ENCODE measurements at places on chromosomes 12 and 14.
A peak's percentile ranks its signal among the peaks of the same experiment; 100 is the strongest.

- DNase-seq = no peak
- H3K4me1 ChIP-seq = peaks cover 2% of the 10 kb centered on the region
- no peak overlapping the region for H3K4me3 ChIP-seq
Measured at GRCh38 chr14:99233222-99234035, 38.6 kb downstream of the BCL11B start.

DNA sequence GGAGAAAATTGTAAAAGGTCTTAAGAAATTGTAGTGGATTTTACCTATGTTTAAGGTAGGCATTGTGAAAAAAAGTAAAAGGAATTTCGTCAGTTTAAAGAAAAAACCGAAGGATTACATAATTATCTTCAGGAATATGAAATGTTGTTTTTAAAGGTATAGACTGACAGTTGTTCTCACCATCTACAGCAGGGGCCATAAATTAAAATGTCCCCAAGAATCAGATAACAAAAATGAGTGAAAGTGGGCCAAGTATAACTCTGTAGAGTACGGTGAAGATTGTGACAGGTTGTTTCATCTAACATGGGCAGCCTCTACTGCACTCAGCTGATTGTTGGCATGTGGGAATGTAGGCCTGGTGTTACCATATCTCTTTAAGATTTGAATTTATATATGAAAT lies 38.3 kb downstream of the YLPM1 start:
- DNase-seq = no peak
- H3K27me3 ChIP-seq = no peaks in the 10 kb centered on the region
- no peaks in the 10 kb centered on the region for H3K4me1 ChIP-seq
- peaks cover 23% of the 10 kb centered on the region for H3K36me3 ChIP-seq
- H3K4me3 ChIP-seq = no peak overlapping the region
- no peak overlapping the region for H3K27ac ChIP-seq

GRCh38 chr12:45014396-45014795 lies 36.5 kb downstream of the DBX2 start:
- H3K4me3 ChIP-seq = no peak overlapping the region
- no peak for DNase-seq
- no peak overlapping the region for H3K27ac ChIP-seq
- no peaks in the 10 kb centered on the region for H3K4me1 ChIP-seq
- no peaks in the 10 kb centered on the region for H3K36me3 ChIP-seq

DNA sequence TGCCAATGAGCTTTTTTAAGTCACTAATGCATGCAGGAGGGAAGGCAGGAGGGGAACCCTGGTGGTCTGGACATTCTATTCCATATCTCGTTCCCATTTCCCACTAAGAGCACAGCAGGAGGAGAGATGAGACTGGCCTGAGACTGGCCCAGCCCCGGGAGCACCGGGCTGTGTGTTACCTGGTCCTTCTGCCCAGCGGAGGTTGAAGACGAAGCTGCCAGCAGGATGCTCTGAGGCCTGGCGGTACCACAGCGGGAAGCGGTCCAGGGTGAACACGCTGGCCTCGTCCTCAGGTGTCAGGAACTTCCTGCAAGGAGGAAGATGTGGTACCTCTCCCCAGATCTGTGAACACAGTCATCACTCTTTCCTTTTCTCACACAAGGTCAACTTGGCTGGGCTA lies 23.9 kb downstream of the LRTM2 start:
- H3K36me3 ChIP-seq = no peaks in the 10 kb centered on the region
- peaks cover 46% of the 10 kb centered on the region for H3K27me3 ChIP-seq
- no peak for DNase-seq
- H3K4me3 ChIP-seq = no peak overlapping the region
- peaks cover 7% of the 10 kb centered on the region for H3K4me1 ChIP-seq

DNA sequence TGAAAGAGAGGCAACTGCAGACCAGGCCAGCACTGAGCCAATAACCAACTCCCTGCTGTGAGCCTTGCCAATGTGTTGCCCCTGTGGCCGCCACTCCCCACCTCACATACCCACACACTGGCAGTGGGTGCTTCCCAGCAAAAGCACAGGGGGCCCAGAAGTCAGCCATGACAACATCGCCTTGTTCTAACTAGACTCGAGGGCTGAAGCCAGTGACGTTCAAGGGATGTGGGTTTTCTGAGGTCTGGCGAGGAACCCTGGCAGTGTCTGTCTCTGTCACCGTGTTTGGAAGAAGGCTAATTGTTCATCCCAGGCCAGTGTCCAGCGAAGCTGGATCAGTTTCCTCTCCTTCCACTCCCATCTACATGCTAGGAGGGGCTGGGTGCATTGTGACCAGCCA lies 311.8 kb upstream of the AMIGO2 start:
- H3K36me3 ChIP-seq = no peaks in the 10 kb centered on the region
- H3K4me1 ChIP-seq = peaks cover 6% of the 10 kb centered on the region
- no peak for DNase-seq
- no peak overlapping the region for H3K4me3 ChIP-seq

DNA sequence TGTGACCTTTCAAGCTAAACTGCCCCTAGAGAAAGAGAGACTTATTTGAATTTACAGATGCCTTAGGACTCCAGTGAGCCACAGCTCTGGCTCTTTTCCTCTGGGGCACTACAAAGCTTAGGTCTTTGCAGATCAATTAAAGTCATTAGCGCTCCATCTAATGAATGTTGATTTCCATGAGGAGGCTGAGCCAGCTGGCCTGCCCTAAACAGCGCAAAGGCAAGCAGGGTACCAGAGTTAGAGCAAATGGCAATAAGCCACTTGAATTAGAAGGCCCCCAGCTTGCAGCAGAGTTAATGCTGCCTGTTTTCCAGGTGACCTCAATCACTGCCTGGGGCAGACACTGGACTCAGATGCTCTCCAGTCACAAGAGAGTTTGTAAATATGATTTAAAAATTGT lies 695.3 kb downstream of the DIO2 start:
- H3K4me3 ChIP-seq = no peak overlapping the region
- peaks cover 6% of the 10 kb centered on the region for H3K4me1 ChIP-seq
- H3K27ac ChIP-seq = peak overlapping the region; percentile 99
- H3K36me3 ChIP-seq = no peaks in the 10 kb centered on the region

DNA sequence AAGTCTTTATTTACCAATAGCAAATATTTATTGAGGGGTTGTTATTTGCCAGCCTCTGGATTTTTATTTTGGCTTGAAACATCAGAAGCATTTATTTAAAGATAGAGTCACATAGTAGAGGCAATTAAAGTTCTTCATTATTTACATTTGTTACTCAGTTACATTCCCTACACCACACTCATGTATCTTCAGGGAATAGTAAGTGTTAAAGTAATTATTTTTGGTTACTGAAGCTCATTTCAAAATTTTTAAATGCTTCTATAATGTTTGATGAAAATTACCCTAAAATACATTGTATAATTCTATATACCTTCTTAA lies 205.6 kb downstream of the ESR2 start:
- H3K4me1 ChIP-seq = peaks cover under 1% of the 10 kb centered on the region
- no peaks in the 10 kb centered on the region for H3K27me3 ChIP-seq

- no peak overlapping the region for H3K27ac ChIP-seq
- no peak overlapping the region for H3K4me3 ChIP-seq
- H3K4me1 ChIP-seq = peaks cover 3% of the 10 kb centered on the region
- no peak for DNase-seq
Measured at GRCh38 chr12:120855823-120856588, 48.2 kb downstream of the SPPL3 start.

- peaks cover 6% of the 10 kb centered on the region for H3K4me1 ChIP-seq
- no peaks in the 10 kb centered on the region for H3K36me3 ChIP-seq
- H3K27ac ChIP-seq = no peak overlapping the region
Measured at GRCh38 chr12:47868552-47869031, 36.2 kb downstream of the VDR start.

DNA sequence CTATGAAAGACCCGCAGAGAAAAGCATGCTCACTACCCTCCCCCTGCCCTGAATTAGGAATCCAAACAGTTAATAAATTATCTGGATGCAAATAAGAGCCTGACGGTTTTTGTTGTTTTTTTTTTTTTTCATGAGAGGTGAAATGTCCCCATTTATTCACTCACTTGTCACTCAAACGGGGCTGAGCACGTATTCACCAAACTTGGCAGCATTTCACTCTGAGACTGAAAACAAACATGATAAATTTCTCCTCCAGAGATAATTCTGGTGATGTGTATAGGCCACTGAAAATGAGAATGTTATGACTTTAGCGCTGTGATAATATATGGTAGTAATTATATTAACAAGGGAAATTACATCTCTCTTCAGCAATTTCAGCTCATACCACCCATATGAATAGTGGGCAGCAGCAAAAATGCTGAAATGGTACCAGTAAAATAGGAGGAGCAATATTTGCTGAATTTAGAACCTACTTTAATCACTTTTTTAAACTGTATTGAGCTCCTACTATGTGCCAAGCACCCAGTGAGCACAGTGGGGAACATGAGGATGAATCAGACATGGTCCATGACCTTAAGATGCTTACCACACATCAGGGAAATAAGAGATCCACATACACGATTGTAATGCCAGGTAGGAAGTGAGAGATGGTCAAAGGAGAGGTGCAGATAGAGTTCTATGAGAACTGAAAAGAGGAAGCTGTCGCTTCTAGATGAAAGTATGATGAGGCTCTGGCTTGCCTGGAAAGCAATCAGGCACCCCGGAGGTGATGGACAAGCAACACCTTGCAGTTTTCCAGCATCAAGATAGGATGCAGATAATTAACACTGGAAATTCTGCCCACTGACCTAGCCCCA lies 286.5 kb upstream of the TMPO start:
- H3K4me1 ChIP-seq = no peaks in the 10 kb centered on the region
- no peak overlapping the region for H3K4me3 ChIP-seq
- no peaks in the 10 kb centered on the region for H3K36me3 ChIP-seq
- H3K27ac ChIP-seq = no peak overlapping the region
- H3K27me3 ChIP-seq = no peaks in the 10 kb centered on the region
- no peak for DNase-seq

DNA sequence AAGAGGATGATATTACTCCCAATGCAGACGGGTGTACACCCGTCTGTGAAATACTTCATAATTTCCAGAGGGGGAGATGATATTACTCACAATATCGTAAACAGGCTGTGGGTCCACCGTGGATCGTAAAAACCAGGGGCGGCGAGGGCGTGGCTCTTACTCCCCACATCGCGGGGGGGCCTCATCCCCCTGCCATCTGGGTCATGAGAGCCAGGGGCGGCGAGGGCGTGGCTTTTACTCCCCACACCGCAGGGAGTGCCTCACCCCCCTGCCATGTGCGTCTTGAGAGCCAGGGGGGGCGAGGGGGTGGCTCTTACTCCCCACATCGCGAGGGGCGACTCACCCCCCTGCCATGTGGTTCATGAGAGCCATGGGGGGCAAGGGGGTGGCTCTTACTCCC lies 86.2 kb upstream of the GNG2 start:
- DNase-seq = no peak
- no peak overlapping the region for H3K27ac ChIP-seq
- no peaks in the 10 kb centered on the region for H3K27me3 ChIP-seq
- peaks cover 2% of the 10 kb centered on the region for H3K4me1 ChIP-seq

Measured in mesenchymal stem cell (in vitro differentiated cells and primary cell).